Activated CD4-positive, alpha-beta T cell treated with anti-CD3 and anti-CD28 coated beads for 1 hour (primary cell): ENCODE measurements at places on chromosomes 3 and 15.

DNA sequence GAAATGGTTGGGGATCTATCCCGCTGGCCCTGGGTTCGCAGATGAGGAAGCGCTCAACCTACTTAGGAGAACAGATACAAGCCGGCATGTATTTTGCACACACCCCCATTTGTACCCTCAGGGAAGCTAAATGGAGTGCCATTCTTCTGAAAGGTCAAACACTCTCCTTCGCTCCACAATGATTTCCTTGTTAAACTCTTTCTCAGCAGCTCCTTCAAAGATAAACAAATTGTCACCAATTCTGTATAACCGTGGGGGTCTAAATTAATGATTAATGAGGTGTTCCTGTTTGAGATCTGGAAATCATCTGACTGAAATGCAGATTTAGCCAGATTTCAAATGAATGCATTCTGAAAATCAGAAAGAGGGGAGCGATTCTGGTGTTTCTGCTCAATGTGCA is 124.0 kb downstream of the MEGF11 start:
- DNase-seq: no peak

DNA sequence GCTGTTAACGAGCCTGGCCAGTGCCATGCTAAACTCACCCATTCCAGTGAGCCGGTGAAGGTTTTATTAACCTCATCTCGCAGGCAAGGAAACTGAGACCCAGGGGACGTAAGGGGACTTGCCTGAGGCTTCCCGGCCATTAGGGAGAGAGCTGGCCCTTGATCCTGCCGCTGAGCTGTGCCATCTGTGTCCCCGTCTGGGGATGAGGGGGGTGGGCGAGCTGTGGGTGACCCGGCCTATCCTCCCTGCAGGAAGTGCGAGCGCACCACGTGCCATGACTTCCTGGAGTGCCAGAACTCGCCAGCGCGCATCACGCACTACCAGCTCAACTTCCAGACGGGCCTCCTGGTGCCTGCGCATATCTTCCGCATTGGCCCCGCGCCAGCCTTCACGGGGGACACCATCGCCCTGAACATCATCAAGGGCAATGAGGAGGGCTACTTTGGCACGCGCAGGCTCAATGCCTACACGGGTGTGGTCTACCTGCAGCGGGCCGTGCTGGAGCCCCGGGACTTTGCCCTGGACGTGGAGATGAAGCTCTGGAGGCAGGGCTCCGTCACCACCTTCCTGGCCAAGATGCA is 88.5 kb downstream of the FBLN2 start:
- DNase-seq: no peak

DNA sequence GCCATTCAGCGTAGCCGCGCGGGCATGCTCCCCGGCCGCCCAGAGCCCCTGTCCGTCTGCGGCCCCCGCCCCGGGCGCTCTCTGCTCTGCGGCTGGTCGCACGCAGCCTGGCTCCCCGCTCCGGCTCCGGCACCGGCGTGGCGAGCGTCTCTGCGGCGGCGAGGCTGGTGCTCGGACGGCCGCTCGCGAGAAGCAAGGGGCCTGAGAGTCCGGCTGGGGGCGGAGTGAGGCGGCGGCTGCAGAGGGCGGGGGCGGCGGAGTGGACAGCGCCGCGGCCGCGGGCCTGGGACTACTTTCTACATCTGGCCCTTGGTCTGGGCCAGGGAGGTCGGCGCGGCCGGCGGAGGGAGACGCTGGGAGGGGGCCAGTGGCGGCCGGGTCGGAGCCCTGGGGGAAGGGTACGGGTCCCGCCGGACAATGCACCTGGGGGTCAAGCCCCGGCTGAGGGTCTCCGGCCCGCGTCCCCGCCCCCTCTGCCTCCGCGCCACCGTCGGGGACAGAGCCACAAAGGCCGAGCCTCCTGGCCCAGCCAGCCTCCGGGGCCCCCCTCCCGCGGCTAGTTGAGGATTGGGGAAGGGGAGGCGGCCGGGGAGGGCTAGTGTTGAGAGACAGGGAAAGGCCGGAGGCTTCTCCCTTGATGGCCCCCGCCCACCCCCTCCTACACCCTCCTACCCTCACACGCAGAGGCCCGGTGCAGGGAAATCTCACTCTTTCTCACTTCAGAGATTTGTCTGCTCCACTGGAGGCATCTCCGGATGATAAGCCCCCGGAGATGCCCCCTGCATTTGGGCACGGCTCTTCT is at the start of gene PRTG:
Gene PRTG, minus strand, starts transcription at position 226 of the 802 bp plus-strand sequence. Its CDS starts 221 bp downstream, at position 5.
- no peak for DNase-seq

DNA sequence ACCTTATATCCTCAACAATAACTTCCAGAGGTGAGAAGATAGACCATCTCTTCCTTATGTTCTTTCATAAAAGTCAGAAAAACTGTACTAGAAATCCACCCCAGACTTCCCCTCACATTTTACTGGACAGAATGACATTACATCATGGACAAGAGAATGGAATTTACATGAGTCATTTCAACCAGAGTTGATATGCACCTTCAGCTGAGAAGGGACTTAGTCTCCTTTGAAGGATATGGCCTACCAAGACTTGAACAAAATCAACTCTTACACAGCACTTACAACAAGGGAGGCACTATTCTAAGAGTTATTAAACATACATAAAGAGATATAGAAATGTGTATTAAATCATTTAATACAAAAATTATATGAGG is 380.0 kb upstream of the DPH6 start:
- no peak for DNase-seq

DNA sequence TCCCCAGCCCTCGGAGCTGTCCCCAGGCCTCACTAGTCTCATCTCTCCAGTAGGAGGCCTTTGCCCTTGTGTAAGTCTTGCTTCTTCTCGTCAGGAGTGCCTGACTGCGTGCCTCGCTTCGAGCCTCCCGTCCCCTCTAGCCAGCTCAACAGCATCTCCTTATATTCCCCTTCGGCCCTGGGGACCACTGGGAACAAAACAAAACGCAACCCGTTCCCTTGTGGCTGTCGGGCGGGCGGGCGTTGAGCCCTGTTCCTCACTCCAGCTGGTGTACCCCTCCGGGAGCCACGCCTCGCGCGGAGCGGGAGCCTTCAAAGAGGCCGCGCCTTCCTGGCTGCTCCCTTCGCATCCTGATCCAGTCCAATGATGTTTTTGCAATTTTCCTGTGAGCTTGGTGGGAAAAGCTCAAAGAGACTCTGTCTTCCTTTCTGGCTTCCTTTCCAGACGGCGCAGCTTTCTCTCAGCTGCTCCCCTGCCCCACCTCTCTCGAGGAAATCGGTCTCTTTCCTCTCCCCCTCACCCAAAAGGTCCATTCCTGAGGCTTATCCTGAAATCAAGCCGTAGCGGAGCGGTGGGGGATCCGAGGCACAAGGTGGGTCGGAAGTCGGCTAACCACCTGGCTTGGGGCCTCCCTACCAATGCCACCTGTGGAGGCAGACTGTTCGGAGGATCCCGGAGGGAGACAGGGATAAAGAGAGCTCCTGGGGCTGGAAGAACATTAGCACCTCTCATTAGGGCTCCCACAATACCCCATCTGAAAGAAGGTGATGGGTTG is 33.4 kb upstream of the SRP14 start:
- no peak for DNase-seq

DNA sequence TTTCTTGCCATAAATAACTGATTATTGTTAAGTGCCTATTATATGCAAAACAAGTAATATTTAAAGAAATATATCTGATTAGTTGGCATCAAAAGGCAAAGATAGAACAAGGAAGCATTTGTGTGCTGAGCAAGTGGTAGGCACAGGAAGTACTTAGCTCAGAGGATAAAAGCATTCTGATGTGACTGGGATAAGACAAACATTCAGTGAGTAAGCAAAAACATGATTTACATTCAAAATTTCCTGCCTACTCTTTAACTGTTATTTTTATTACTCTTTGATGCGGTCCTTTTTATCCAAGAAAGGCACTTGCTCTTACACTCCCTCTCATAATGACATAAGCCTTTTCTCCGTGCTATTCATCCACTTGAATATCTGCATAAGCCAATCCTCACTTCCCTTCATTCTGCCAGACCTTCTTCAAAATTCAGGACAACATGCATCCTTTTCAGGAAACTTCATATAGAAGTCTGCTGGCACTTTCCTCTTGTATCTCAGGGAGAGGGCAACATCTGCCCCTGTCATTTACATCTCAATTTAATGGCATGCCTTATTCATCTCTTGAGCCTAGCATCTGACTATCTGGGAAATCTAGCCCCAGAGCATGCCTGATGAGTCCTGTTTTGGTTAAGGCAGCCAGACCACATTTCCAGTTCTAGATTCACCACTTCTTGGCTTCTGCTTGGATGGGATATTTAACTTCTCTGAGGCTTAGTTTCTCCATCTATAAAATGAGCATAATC is 478.2 kb upstream of the ROBO2 start:
- no peak for DNase-seq

- DNase-seq: no peak
Observed at GRCh38 chr3:115659253-115660220, 36.2 kb downstream of the GAP43 start.

- DNase-seq: no peak
Observed at GRCh38 chr3:78858910-78859309, 908.9 kb downstream of the ROBO1 start.

- no peak for DNase-seq
Observed at GRCh38 chr3:152257563-152258035, 11.1 kb upstream of the MBNL1 start.

DNA sequence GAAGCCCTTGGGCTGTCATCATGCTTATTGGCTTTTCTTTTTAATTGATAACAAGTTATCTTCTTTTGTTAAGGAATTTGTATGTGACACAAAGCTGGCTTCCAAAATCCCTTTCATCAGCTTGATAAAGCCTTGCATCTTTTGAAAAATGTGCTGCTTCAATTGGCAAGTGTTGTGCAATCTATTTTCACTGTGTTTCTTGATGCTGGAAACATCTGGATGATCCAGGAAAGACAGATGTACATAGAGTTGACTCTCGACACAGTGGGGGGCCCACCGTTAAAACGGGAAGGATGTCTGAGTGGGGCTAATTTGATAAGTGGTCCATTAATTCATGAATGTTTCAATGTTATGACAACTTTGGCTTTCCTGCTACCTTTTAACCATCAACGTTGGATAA is 158.3 kb upstream of the WNT5A start:
- no peak for DNase-seq
